ENCODE measurements at places on chromosomes 7 and 10.

DNA sequence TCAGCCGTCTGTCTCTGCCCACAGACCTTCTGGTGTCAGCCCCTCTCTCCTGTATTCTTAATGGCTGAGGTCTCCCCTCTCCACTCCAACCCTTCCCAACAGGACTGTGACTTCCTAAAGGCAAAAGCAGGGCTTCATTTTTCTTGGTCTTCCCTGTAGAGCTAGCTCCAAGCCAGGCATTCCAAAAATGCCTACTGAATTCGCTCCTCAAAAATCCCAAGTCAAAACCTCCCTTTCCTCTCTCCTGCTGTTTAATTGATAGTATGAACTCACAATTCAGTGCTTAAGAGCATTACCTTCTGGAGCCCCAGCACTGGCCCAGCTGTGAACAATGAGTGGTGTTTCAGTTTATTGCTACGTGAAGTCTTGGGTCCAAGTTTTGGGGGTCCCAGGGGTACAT lies 628.4 kb downstream of the PARD3 start:
- DNase-seq, result no peak

DNA sequence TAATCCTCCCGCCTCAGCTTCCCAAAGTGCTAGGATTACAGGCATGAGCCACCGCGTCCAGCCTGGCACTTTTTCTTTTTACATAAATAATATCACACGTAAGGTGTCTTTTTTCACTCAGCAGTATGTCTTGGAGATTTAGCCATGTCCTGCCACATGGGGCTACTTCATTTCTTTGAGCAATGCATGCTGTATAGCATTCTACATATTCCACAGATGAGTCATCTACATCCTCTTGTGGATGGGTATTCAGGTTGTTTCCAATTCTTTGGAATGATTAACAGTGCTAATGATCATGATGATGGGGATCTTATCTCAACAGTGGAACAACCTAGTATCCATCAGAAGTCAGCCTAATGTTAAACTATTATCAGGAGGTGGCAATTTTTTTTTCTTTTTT lies 50.8 kb downstream of the ZNF503 start:
- DNase-seq, result no peak

GRCh38 chr7:93569189-93569588 lies 5.3 kb downstream of the CALCR start:
- DNase-seq, result no peak

DNA sequence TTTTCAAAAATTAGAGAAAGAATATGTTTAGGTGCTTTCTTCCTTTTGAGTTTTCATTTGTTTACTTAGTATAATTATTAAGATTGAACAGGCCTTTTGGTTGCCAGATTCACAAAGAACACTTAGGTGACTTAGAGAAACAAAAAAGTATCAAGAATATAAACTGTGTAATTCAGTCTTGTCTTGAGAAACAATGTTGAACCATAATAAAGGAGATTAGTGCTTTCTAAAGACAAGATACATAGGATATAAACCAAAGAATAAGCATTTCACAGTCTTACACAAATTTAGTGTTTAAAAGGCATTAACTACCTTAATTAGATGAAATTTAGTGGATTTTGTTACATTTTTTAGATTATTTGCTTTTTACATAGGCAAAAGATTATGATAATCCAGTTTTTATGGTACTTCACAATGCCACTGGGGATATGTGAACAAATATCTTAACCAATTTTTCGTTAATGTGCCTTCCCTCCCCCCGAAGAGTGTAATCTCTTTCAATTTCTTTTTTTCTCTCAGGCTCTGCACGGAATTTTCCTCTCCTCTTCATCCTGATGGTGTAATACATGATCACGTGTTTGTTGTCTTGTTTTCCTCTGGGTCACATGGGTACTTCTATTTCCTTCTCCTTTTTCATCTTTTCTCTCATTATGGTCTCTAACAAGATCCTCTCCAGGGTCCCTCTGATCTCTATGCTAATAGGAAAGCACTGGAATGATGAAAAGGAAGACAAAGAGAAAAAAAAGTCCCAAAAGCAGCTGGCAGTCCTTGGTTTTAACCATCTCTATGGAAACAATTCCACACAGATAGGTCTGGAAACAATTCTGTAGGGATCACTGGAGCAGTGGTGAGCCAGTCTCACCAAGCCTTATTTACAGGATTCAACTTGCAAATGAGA lies 3.7 kb upstream of the HNRNPH3 start:
- DNase-seq, result no peak

DNA sequence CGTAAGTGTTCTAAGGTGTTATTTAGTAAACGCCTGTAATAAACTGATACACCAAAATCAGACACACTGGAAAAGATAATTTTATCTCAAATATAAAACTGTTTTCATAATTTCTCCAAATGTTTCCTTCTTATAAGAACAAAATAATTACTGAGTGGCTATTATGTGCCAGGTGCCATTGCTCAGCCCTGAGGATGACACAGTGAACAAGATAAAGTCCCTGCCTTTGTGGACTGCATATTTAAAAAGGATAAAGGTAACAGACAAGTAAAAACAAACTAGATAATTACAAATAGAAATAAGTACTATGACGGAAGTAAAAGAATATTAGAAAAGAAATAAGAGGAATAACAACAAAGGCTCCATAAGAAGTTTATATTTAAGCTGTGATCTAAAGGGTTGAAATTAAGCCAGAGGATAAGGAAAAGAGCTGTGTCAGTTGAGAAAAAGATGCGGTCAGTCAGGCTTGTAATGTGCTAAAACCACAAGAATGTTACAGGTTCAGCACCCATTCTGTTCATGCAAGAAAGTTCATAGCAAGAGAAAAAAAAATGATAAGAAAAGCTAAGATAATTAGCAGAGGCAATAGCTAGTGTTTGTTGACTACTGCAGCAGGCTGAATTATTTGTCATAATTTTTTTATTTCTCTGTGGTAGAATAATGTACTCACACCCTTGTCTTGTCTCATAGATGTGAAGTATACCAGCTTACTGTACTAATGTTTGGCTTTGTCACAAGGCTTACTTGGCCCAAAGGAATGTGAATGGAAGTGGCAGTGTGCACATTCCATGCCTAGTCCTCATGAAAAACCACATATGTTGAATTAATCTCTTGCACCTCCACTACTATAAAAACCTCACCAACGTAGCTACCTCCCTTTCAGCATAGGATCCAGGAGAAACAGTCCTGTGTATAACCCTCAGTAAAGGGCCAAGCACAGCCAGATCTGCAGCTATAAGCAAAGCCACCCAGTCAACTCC lies 75.1 kb downstream of the CRPPA start:
- no peak for DNase-seq

- no peak for DNase-seq
Observed at GRCh38 chr7:36272211-36272566, 117.5 kb upstream of the ANLN start.

Data from central memory CD4-positive, alpha-beta T cell (primary cell).